ENCODE measurements at places on chromosomes 5 and 9.

- no peak for DNase-seq
Measured at GRCh38 chr5:157059093-157059539, at the start of gene HAVCR1. Gene HAVCR1, minus strand, starts transcription at chr5:157059116. Its CDS starts 1,173 bp downstream, at chr5:157057943.

- DNase-seq: no peak
Measured at GRCh38 chr5:54242297-54242696, 68.1 kb downstream of the ARL15 start.

DNA sequence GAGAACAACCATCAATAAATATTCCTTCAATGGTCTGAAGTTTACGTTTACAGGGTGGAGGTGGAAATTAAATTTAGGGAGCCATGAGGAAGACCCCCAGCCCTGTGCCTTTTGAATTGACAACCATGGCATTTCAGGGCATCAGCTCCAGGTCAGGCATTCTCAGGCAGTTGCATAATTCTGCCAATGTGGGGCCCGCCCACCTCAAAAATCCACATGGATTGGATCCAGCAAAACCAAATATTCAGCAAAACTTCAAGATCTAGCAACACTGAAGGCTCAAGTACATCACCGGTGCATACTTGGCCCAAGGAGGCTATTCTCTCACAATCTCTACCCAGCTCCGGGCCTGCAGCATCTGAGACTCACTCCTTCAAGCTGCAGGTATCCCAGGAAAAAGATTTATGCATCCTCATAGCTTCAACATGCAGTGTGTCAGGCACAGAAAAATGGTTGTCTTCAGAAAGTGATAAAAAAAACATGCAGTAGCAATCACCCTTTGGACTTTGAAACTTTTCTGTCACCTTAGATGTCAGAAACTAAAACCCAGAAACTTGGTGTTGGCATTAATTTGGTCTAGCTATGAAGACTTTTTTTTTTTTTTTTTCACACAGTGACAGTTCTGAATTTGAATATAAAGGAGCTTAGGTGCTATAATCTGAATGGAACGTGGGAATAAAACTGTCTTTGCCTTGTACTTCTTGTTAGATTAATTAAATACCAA lies 21.4 kb upstream of the ANXA2R start:
- DNase-seq: no peak

GRCh38 chr9:131608493-131609037 lies 63.2 kb downstream of the PRRT1B start:
- DNase-seq: no peak

DNA sequence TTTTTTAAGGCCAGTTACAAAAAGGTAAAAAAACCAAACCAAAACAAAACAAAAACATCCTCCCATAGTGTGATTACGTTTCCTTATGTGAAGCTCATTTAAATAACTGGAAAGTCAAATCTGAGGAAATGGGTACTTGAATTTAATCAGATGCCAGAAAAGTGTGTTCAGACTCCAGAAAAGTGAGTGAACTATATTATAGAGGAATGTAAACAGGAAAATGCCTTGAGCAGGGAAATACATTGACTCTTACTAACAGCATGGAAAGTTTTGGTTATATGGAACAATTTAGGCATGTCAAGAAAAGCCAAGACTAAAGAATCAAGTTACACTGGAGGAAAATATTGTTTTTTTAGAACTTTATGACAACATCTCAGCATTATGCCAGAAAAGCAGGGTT lies 37.8 kb upstream of the RNF20 start:
- DNase-seq: no peak

DNA sequence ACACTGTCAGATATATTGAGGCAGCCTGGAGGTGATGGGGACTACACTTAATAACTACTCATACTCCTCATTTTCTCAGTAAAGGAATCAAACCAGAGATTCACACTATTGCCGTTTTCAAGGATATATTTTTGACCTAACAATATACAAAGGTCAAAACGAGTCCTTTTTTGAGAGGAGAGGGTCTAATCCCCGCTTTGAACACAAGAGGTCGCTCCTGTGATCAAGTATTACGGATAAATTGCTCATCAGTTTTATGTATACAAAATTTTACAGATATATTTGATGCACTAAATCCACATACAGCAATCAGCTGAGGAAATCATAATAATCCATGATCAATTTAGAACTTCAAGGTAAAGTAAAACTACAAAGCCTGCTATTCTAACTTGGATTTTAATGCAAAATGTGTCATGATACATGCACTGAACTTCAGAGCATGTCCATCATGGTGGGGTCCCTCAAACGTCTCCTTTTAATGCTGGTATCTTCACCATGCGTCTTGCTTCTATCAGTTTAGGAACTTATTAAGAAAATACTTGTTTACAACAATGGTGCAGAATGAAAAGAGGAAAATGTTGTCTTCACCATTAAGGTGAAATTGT lies 2.5 kb upstream of the ISL1 start:
- DNase-seq: peak; percentile 57

DNA sequence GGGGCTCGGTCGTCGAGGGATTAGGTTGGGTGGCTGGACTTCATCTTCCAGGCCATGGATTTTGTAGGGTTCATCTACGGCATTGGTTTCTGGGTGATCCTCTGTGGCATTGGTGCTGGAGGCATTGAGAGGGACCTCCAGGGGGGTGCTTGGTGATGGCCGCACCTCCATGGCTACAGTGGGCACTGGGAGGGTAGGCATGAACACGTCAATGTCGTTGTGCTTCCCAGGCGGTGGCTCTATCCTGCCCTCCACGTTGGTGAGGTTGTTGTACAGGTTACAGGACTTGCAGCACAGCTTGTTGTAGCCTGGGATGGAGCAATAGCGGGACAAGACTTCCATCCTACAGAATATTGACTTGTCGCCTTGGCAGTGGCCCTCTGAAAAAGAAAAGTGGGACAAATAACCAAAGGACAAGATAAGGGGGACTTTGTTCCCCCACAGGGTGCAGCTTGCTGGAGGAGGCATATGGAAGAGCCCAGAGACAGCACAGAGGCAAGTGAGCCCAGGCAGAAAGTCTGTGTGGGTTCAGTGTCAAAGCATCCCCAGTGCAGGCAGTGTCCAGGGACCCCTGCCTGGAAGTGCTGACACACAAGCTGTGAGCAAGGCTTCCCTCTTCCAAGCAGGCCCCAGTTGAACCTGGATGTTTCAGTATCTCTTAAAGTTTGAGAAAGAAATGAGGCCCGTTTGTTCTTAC lies 53.9 kb downstream of the ZNF354C start:
- DNase-seq: peak; percentile 7

DNA sequence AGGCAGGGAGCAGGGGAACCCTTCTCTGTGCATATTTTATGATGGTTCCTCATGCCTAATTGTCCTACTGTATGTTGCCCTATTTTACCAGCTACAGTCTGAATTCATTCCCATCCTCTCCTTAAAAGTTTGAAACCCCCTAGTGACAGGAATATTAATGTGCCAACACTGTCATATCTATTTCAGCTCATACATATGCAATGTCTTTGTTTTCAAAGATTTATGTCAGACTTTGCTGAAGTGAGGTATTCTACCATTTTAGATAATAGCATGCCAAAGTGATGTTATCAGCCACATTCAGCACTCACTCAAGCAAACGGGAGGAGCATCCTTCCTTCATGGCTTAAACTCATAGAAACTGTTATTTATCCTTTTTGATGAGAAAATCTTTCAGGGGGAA lies 696.5 kb downstream of the NR2F1-AS1 start:
- DNase-seq: no peak

DNA sequence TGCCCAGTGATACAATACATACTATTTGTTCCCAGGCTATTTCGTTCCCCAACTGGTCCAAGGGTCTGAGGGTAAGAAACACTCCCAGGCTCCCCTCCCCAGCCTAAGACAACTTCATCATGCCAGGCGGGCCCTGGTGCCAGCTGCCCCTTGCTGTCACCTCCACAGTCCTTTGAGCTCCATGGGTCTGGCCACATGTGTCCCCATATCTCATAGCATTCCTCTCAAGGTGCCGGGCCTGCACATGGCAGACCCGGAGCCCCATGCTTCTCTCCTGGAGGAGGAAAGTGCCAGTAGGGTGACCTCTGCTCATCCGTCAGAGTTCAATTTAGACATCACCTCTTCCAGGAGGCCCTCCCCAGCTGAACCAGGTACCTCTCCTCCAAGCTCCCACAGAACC lies 120.5 kb downstream of the C5orf15 start:
- DNase-seq: no peak

GRCh38 chr5:74684900-74685851 lies at the start of gene HEXB:
Gene HEXB, plus strand, starts transcription at chr5:74685233. Its CDS starts 28 bp downstream, at chr5:74685261.
- DNase-seq: peak; percentile 90

DNA sequence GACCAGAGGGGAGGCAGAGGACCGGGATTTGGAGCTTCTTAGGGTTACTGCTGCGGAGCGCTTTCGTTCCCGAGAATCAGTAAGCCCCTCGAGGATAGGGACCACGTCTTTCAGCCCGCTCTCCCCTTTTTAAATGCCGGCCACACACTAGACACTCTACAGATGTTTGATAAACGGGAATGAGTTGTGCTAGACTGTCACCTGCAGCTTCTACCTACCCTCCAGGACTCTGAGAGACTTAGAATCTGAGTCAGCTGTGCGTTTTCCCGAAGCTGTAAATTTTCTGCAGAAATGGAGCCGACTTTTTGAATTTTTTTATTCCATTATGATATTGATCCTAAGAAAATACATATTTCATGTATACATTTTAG lies 670 bp downstream of the CCDC171 start:
- DNase-seq: no peak

GRCh38 chr5:150633429-150633828 lies 7.0 kb upstream of the SYNPO start:
- DNase-seq: no peak

DNA sequence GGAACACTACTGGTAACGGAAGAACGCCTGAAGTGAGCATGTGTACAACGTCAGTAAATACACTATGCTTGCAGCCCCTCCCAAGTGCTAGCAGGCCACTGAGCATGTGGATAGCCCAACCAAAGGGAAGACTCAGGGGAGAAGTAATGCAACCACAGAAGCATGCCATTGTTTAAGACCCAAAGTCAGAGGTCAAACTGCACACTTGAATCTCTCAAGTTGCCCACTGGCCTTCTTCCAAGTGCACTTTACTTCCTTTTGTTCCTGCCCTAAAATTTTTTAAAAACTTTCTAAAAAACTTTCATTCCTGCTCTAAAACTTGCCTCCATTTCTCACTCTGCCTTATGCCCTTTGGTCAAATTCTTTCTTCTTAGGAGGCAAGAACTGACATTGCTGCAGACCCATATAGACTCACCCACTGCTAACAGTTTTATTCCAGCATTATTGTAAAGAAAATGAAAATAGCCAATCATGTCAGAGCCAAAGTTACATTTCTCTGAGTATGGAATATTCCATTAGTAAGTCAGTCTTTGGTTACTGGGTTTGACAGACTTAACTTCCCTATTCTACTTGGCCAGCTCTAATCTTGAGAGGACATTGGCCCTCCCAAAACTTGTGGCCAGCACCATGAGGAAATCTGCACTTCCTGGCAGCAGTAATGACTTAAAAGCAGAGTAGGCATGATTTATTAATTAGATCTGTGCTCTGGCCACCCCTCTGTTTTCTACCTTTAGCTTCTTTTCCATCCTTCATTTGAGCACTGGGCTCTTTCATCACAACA lies 76.9 kb downstream of the TSSK1B start:
- no peak for DNase-seq

DNA sequence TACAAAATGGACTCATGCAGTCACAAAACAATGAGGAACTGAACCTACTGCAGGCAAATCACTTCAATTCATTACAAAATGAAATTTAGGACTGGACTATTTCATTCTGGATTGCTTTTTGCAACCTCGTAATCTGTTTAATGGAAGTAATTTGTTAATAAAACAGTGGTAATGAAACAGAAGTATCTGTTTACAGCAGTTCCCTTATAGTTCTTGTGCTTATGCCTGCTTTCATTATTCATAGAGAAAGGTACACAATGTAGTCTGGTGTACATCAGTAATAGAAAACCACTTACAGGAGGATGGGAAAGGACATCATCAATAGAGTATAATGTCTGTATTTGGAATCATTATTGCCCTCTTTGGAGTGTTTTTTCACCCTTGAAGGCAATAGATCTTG lies 389.2 kb upstream of the NUDT12 start:
- no peak for DNase-seq

GRCh38 chr5:119287547-119288111 lies 68.2 kb upstream of the TNFAIP8 start:
- DNase-seq: no peak

DNA sequence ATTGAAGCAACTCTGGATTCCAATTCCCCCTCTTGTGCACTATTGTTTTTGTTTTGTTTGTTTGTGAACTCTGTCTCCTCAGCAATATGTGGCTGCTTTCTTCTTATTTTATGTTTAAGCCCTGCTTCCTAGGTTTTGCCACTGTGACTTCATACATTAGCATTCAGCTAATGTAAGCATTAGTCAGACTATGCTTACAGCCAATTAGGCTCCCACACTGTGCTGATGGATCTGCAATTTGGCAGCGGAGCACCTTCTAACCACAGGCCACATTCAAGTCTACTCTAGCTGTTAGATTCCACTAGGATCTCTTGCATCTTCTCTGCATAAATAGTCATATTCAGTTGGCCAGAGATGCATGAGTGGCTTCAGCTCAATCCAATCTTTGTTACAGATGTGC lies 9.6 kb upstream of the BICD2 start:
- no peak for DNase-seq

Data from GM20000 (cell line).